ENCODE measurements at places on chromosomes 7 and 10.

DNA sequence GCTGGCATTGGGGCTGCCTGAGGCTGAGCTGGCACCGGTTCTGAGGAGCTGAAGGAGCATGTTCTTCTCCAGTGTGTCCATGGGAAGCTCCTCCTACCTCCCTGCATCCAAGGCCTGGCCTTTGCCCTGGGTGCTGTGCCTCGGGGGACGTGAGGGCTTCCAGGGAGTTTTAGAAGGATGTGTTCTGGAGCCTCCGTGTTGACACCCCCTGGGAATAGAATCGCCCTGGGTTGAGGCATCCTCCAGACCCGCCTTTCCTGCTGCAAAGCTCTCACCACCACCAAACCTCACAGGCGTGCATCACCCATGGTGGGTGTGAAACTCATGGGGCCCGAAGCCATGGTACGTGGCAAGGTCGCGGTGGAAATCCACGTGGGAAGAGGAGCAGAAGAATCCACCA, 95.4 kb downstream of the DYNC2I1 start:
- H3K4me3 ChIP-seq: no peak overlapping the region
- no peak overlapping the region for H3K27ac ChIP-seq
- no peaks in the 10 kb centered on the region for H3K4me1 ChIP-seq

DNA sequence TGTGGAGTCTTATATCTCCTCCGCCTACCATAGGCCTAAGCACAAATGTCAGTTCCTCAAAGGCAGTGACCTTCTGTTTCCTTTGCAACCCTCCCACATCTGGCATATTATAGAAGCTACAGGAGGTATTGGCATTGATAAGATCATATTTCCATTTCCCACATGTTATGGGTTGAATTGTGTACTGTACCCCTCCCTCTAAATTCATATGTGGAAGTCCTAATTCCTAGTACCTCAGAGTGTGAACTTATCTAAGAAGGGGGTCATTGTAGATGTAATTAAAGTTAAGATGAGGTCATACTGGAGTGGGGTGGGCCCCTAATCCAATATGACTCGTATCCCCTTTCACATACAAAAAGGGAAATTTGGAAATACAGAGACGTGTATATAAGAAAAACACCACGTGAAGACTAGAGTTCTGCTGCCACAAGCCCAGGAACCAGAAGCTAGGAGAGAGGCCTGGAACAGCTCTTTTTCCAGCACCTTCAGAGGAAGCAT, 6.1 kb upstream of the LAMB4 start:
- no peak overlapping the region for H3K27ac ChIP-seq
- H3K4me1 ChIP-seq: no peaks in the 10 kb centered on the region
- H3K4me3 ChIP-seq: no peak overlapping the region
- no peaks in the 10 kb centered on the region for H3K27me3 ChIP-seq
- H3K36me3 ChIP-seq: no peaks in the 10 kb centered on the region

DNA sequence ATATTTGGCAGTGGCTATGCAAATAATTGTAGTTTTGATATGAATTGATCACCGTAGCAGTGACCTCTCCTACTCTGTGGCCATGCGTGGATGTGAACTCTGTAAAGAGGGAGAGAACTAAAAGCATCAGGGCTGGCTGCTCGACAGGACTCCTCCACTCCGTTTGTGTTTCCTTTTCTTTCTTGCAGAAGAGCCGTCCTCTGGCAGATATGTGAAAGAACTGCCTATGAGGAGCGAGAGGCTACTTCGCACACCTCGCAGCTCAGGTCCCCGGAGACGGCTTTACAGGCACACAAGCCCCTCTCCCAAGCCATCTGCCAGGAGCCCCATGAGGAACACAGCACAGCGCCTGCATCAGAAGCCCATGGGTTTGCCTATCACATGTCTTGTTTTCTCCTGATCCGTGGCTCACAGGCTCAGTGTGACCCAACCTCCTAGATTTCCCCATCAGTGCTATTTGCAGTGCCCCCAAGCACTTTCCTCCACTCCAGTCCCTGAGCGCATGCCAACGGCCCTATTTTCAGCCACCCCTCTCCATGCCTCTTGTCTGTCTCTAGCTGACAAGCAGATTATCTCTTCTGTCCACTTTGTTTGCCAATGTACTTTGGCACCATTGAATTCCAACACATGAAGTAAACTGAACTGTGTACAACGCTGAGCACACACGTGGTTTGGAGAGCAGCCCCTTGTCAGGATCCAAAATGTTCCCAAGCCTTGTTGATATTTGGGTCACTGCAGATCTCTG, 164.3 kb upstream of the AKR1E2 start:
- no peaks in the 10 kb centered on the region for H3K36me3 ChIP-seq
- H3K27ac ChIP-seq: peak overlapping the region; percentile 87
- H3K27me3 ChIP-seq: no peaks in the 10 kb centered on the region

GRCh38 chr7:54858008-54858692, 99.1 kb upstream of the SEC61G start:
- H3K4me3 ChIP-seq: no peak overlapping the region
- H3K36me3 ChIP-seq: no peaks in the 10 kb centered on the region
- no peak for DNase-seq
- H3K27ac ChIP-seq: no peak overlapping the region
- H3K27me3 ChIP-seq: no peaks in the 10 kb centered on the region

DNA sequence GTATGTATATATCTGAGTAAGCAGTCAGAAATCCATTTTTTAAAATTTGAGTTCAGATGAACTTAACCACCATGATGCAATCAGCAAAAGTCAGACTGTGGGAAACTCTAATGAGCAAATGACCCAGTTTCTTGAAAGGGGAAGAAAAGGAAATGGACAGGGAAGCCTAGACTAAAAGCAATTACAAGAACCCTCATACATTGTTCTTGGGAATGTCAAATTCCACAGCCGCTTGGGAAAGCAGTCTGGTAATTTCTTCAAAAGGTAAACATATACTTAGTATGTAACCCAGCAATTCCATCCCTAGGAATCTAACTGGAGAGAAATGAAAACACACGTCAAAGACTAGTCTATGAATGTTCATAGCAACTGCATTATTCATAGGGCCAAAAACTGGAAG, 16.4 kb upstream of the FOXK1 start:
- H3K4me1 ChIP-seq: no peaks in the 10 kb centered on the region
- H3K27ac ChIP-seq: no peak overlapping the region
- H3K4me3 ChIP-seq: no peak overlapping the region
- DNase-seq: no peak
- no peaks in the 10 kb centered on the region for H3K36me3 ChIP-seq

GRCh38 chr7:111931016-111931517, 275.1 kb downstream of the DOCK4 start:
- no peak overlapping the region for H3K27ac ChIP-seq
- peaks cover 3% of the 10 kb centered on the region for H3K27me3 ChIP-seq
- no peaks in the 10 kb centered on the region for H3K36me3 ChIP-seq
- peak; percentile 60 for DNase-seq
